Activated effector memory CD4-positive, alpha-beta T cell treated with anti-CD3 and anti-CD28 coated beads, Interleukin-2, amount 50 U/mL, for 16 hours (primary cell): ENCODE measurements at places on chromosomes 16 and 17.

- no peak for DNase-seq
Measured at GRCh38 chr16:83878838-83879237, 20.1 kb upstream of the MLYCD start.

GRCh38 chr17:45040459-45040858 lies 11.0 kb downstream of the DCAKD start:
- no peak for DNase-seq

GRCh38 chr16:70736465-70737376 lies 50.9 kb upstream of the MTSS2 start:
- DNase-seq, result no peak

DNA sequence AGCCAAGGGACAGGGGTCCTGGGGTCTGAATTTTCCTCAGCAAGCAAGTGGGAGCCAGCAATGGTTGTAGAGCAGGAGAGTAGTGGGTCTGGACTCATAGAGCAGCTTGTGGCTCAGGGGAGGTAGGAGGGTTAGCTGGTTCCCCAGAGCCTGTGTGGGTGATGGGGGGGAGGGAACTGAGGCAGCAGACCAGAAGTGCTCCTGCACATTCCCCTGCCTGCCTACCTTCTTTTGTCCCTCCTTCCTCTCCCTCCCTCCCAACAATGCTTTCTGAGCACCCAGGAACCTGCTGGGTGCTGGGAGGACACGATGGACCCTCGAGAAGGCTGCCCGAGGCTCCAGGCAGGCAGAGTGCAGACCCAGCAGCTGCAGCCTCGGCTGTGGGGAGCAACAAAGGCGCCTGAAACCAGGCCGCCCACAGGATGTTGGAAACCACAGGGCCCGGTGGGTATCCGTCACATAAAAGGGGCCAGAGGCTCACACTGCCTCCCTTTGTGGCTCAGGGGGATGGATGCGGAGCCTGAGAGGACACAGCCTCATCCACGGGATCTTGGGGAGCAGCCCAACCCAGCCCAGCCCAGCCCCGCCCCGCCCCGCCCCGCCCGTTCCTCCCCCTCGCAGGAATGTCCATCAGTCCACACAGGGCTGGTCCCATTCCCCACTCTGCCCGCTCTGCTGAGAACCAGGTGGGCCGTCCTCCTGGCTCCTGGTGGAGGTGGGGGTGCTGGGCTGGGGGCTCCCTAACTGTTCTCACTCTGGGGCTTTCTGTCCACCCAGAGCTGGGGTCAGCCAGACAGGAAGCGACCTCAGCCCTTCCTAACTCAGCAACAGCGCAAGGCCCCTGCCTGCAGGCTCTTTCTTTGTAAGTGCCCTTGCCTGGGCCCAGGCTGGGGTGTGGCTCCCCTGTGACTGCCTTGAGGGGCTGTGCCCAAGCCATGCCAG lies 1.7 kb upstream of the NLRC3 start:
- DNase-seq, result peak; percentile 84

DNA sequence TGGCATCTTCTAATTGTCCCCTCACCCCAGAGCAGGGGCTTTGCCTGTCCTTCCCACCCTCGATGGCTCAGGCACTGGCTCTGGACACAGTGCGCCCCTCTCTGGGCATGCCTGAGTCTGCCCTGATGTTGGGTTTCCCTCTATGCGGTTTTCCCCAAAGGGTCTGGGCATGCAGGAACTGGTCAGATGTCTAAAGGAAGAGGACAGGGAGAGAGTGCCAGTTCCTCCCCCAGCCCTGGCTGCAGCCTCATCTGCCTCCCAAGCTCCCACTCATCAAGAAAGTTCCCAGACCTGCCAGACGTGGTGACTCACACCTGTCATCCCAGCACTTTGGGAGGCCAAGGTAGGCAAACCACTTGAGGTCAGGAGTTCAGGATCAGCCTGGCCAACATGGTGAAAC lies 41.3 kb upstream of the PABPN1L start:
- no peak for DNase-seq

DNA sequence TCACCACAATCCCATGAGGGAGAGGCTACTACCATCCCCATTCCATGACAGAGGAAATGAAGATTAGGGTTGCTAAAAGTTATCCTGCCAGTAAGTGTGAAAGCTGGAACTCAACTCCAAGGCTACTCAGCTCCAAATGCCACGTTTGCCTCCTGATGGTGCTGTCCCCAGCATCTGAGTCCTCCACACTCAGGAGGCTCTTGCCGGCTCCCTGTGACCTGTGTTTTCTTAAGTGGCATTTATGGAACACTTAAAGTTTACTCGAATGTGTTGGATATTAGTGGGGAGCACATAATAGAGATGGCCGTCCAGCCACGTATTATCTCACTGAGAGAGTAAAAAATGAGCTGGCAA lies 267.9 kb downstream of the CBLN1 start:
- DNase-seq, result no peak

- DNase-seq, result no peak
Measured at GRCh38 chr16:11824362-11824761, 27.0 kb downstream of the RSL1D1 start.
